HEK293T (cell line): ENCODE measurements at places on chromosomes 4 and X.
A peak's percentile ranks its signal among the peaks of the same experiment; 100 is the strongest.

DNA sequence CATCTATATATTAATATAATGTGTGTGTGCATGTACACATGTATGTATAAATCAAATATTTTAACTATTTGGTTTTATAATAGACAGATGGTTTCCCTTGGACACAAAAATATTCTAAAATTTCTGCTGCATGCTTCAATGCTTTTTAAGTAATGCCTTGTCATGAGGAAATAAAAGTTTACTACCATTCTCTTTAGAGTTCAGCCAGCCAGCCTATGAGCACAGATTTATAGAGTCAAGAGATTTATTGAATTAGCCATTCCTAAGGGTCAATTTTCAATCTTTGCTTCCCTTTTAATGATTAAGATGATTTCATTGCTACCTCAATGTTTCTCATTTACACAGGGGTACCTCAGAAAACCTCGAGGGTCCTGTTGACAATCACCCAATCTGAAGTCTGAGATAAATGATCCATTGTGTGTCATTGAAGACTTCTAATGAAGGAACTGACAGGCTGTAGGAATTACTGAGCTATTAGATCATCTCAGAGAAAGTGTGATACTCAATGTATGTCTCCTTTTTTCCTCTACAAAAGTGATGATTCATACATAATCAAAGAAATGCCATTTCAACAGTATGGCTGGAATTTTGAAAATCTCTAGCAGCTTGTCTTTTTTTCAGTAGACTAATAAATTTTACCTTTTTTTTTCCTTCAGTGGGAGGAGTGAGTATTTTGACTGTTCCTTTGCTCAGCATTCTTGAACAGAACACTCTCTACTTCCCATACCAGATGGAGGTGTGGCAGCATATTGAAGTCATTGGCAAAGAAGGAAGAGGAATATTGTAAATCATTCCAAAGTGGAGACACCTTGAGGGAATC, 222.6 kb upstream of the PCDH18 start:
- DNase-seq: no peak

DNA sequence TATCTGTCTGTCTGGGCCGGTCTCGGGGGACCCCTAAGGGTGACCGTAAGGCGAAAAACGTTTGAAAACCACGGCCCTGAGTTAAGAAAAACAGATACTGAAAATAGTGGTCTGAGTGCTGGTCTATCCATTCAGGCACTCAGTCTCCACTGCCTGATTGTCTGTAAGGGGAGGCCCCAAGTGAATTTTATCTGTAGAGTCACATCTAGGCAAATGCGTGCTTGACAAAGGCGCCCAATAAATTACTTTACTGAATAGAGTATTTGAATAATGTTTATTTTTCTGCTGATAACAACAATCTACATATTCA, 465 bp downstream of the HNRNPH2 start:
- no peak for DNase-seq

GRCh38 chr4:5970381-5971077, 47.7 kb downstream of the C4orf50 start:
- no peak for DNase-seq

GRCh38 chr4:125244848-125245450, 69.8 kb upstream of the FAT4 start:
- no peak for DNase-seq

DNA sequence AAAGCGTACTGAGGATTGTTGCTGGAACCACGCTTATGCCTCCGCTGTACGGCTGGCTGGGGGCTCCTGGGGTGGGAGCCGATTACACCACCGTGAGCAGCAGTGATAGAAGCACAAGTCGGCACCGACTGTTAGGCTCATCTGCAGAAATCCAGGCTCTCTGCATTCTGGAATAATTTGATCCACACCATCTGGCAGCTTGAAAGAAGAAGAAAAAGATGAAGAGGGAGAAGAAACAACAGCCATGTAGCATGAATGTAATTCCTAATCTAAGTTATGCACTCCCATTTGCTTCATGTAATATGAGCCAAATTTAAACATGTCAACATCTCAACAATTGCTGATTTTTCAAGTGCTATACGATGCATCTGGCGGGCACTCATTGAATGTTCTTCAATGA, 84.6 kb upstream of the DHX15 start:
- no peak for DNase-seq

GRCh38 chr4:185357733-185358440, 37.8 kb downstream of the LRP2BP start:
- no peak for DNase-seq

GRCh38 chr4:114028071-114028470, 48.6 kb upstream of the ARSJ start:
- DNase-seq: no peak

- no peak for DNase-seq
These were observed 30.6 kb downstream of the HSD17B11 start for GRCh38 chr4:87360338-87360935.

DNA sequence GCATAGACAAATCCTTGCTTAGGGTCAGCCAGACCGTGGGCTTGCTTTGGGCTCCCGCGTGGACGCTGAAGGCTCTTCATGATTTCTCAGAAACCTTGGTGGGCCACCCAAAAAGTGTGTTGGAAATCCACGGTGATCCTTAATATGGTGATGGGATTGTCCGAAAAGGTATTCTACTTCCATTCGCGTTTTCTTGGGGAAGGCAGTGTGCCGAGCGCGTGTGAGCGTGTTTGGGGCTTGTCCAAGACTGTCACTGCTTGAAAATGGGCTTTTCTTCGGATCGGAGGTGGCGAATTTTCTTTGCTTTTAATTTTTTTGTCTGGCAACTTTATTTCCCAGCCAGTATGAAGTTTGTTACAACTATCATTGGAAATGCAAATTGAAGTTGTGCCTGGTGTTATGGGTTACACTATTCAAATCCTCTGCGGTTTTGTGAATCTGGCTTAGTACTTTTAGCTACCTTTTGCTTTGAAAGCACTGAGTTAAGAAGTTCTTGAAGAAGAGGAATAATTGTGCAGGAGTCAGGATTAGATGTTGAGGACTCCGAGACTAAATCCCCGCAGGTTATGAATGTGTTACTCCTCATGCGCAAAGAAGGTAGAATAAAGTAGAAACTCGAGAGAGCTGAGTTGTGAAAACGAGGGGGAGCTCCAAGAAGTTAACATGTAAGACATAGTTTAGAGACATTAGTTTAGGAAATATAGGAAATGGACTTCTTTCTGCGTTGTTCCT, 3.2 kb downstream of the SPRY1 start:
- no peak for DNase-seq

GRCh38 chr4:82284475-82284857, 89.3 kb downstream of the HNRNPD start:
- DNase-seq: peak; percentile 8

- no peak for DNase-seq
These were observed 781 bp upstream of the SPON2 start for GRCh38 chr4:1172971-1173757.

DNA sequence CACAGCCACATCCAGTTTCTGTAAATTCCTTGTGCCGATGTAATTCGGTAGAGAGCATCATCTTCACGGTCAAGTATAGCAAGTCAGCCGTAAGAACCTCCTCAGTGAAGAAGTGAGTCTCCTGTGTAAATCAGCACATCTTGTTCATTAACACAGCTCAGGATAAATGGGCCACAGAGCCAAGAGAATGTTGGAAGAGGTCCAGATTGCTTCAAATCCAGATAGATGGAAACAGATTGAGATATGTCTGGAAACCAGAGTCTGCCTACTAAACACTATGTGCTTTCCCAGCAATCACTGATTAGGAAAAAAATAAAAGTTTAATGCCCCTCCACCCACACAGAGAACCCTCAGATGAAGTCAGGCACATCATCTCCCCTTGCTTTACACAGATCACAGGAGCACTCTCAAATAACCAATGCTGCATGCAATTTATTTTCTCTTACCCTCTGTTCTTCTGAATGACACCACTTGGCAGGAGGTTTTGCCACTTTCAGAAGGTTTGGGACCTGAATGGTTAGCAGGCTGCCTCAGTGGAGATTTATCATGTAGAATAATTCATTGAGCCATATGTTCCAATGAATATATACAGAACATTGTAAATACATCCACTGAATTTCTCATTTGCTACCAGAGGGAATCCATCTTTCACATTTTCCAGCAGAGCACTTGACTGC, 357.7 kb downstream of the C4orf33 start:
- DNase-seq: no peak

- no peak for DNase-seq
These were observed 30.3 kb downstream of the CCNG2 start for GRCh38 chr4:77187322-77187721.

DNA sequence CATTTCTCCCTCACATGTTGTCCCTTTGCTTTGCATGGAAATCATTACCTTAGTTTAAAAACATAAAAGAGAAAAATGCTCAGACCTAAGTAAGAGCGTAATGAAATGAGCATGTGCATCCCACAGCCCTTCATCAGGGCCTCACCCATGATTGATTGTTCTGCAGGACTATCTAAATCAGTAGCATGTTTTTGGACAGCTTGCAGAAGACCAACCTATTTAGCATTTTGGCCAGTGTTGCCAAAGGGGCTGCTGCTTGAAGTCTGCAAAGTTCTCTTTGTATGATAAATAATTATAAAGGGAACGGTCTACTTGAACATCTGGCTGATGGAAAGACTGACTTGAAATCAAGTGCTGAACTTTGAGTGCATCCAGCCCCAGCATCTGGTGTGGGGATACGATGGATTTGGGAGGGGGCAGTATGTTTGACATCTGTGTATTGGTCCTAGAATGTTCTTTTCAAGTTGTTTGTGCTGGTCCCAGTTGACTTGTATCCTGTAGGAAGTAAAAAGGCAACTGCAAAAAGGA, 76.1 kb upstream of the LIMCH1 start:
- DNase-seq: no peak

DNA sequence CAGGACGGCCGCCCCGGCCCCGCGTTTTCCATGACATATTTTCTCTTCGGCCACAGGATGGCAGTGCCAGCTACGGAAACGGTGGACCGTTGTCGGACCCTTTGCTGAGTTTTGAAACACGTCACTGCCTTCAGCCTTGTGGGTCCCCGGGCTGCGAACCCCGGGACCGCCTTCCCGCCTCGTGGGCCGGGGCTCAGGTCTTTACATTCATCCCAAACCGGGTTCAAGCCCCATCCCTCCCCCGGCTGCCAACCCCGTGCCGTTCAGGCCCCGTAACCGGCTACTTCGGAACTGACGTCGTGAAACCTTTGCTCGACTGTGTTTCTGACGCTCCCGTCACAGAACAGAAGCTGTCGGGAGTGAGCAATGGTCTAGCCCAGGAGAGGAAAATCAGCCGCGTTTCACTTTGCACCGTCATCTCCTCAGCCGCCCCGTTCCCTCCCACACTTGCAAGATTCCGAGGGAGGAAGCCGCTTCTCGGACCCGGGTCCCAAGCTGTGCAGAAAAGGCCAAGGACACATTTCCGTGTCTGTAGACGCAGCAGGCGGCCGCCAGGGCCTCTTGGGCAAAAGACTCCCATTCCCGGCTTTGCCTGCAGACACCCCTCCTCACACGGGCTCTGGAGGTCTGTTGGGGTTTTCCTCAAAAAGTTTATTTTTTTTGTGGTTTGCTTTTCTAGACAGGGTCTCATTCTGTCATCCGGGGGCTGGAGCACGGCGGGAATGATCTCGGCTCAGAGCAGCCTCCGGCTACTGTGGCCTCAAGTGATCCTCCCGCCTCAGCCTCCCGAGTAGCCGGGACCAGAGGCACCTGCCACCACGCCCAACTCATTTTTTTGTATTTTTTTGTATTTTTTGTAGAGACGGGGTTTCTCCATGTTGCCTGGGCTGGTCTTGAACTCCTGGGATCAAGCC, 41.4 kb upstream of the PPP2R3B start:
- DNase-seq: peak; percentile 48

- DNase-seq: no peak
These were observed 24.9 kb upstream of the RPL39 start for GRCh38 chrX:119816300-119816699.

- no peak for DNase-seq
These were observed 3.5 kb downstream of the MND1 start for GRCh38 chr4:153348006-153348405.

- no peak for DNase-seq
These were observed 27.8 kb upstream of the PSAPL1 start for GRCh38 chr4:7462509-7462971.

- peak; percentile 39 for DNase-seq
These were observed 964 bp downstream of the VEGFC start for GRCh38 chr4:176791591-176792325.
